ENCODE measurements at places on chromosomes 11 and 22. TPM values are rescaled to one million over a fixed set of nuclear protein-coding genes. Genes with fewer than 3 reads are reported as not detected.

The OR52I2 gene
- not detected for total RNA-seq

The VSIG2 gene
- total RNA-seq = 0.42 TPM

The MEI1 gene
- 63.5 TPM for total RNA-seq

The FAM111B gene
- total RNA-seq = 3.3 TPM

The SSRP1 gene
- total RNA-seq = 22.7 TPM
